ENCODE measurements at places on chromosomes 4 and X.

GRCh38 chr4:158193171-158193749 lies 17.0 kb upstream of the TMEM144 start:
- DNase-seq, result no peak

DNA sequence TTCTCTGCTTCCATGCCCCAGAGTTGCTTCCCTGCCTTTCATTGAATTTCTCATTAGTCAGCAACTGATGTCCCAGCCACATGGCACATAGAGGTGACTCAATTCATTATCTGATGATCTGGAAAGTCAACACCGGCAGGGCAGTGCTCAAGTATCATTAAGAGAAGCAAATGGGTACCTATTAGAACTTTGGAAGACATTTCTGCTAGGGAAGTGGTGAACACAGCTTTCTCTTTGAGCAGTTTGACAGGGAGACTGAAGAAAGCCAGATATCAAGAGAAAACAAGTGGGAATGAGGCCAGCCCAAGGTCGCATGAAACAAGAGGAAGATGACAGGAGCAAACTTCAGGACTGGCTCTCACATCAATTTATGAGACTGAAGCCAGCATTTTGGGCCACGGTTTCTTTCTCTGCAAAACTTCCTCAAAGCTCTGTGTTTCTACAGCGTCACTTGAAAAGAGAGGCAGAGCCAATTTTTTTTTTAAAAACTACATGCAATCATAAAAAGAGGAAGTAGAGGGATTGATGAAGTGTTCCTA lies 108.3 kb upstream of the RPS6KA3 start:
- no peak for DNase-seq

GRCh38 chr4:150069353-150069752 lies 8.9 kb upstream of the DCLK2 start:
- no peak for DNase-seq

GRCh38 chr4:166535865-166536264 lies 662.8 kb downstream of the TLL1 start:
- DNase-seq, result no peak

- DNase-seq, result no peak
Measured at GRCh38 chr4:144300616-144301015, 160.1 kb upstream of the GYPA start.

- DNase-seq, result no peak
Measured at GRCh38 chrX:96182366-96182765, 502.3 kb upstream of the DIAPH2 start.

GRCh38 chrX:52271206-52271605 lies 86.5 kb downstream of the MAGED4 start:
- DNase-seq, result no peak

GRCh38 chr4:168907119-168907698 lies 102.8 kb downstream of the CBR4 start:
- DNase-seq, result no peak

DNA sequence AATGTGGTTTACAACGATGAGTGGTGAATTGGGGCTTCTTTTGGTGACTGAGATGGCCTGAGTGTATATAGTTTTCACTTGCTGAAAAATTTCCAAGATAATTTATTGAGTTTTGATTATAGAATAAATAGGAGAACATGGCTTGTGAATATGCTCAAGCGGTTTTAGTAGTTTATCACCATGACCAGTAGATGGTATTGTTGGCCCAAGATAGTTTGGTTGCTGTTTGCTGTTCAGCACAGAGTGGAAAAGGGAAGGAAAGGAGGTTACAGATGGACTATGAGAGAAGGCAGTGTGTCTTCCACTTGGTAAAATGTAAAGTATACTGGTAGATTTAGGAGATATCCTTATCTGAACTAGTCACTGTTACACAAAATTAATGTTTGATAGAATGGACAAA lies 55.8 kb upstream of the POU4F2 start:
- DNase-seq, result no peak

DNA sequence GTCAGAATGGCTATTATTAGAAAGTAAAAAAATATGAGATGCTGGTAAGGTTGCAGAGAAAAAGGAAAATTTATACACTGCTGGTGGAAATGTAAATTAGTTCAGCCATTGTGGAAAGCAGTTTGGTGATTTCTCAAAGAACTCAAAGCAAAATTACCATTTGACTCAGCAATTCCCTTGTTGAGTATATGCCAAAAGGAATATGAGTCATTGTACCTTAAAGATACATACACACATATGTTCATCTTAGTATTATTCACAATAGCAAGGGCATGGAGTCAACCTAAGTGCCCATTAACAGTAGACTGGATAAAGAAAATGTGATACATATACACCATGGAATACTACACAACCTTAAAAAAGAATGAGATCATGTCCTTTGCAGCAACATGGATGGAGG lies 148.2 kb downstream of the COMMD8 start:
- DNase-seq, result no peak

DNA sequence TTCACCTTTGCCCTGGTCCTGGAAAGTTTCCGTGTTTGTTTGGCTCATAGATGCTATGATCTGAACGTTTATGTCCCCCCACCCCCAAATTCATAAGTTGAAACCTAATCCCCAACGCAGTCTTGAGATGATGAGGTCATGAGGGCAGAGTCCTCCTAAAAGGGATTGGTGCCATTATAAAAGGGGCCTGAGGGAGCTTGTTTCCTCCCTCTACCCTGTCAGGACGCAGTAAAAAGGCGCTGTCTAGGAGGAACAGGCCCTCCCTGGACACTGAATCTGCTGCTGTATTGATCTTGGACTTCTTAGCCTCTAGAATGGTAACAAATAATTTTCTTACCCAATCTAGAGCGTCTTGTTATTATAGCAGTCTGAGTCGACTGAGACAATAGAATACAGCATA lies 2190.6 kb upstream of the TENM3 start:
- no peak for DNase-seq

DNA sequence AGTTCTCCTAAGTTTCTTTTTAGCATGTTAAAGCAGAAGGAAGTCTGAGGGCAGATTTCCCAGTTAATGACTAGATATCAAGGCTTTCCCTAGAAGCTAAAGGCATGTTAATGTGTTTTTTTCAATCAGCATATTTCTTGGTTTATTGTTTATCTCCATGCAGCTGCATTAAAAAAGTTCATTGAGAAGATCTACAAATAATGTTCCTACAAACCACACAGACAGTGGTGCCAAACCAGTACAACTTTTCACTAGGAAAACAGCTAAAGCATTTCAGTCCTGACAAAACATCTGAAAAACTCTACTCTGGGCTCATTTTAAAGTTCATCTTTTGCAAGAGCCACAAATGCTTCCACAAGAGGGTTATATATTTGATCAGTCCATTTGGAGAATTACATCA lies 320.0 kb downstream of the ADGRL3 start:
- DNase-seq, result no peak

DNA sequence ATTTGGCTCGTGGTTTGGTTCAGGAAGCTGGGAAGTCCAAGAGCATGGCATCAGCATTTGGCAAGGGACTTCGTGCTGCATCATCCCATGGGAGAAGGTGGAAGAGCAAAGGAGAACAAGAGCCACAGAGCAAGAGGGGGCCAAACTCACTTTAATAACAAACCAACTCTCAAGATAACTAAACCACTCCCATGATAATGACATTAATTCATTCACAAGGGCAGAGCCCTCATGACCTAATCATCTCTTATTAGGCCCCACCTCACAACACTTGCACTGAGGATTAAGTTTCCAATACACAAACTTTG lies 113.4 kb upstream of the ATXN3L start:
- no peak for DNase-seq

GRCh38 chr4:113821856-113822255 lies 60.3 kb upstream of the CAMK2D start:
- no peak for DNase-seq

DNA sequence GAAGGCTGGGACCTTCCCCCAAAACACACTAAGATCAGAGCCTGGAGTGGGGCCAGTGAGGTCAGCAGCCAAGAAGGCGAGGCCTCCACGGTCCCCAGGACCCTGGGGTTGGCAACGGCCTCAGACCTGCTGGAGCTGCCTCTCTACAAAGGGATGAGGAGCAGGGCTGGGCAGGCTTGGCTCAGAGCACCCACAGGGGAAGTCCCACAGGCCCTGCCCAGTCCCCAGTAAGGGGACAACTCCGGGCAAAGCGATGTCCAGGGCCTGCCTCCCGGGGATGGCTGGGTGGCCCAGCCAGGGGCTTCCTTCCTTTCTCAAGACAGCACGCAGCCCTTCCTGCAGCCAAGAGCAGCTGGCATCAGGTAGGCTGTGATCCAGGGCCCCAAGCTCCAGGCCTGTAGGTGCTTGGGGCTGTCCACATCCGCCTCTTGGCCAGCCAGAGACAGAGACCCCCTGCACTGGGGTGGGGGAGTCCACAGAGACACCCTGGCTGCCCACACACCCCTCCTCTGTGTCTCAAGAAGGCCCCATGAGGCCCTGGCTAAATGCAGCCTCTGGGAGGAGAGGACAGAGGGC lies 5.7 kb downstream of the MXD4 start:
- DNase-seq, result no peak

DNA sequence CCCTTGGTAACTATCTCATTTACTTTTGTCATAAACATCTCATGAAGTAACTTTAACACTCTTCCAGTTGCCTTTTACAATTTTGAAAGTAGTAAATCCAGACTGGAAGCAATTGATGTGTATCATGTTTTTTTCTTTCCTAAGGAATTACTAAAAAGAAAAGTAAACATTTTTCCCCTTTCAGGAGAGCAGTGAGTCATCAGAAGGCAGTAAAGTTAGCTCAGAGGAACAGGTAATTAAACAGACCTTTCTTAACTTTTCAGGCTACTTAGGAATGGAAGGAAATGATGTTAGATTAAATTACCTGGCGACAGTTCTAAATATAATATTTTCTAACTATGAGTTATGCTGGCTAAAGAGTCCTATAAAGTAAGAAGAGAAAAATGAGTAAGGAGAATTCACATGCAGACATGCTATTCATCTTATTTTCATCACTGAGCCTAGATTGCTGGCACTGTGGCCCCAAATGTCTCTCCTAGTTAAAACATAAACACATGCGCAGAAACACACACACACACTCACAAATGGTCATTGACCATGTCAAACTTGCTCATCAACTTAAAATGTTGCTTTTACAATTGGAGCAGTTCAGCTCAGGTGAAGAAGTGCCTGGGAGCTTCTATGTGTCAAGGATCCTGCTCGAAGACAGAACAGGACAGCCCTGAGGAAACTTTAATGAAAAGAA lies 9.3 kb downstream of the DMP1 start:
- DNase-seq, result no peak
